ENCODE measurements at places on chromosomes 3 and 15.

DNA sequence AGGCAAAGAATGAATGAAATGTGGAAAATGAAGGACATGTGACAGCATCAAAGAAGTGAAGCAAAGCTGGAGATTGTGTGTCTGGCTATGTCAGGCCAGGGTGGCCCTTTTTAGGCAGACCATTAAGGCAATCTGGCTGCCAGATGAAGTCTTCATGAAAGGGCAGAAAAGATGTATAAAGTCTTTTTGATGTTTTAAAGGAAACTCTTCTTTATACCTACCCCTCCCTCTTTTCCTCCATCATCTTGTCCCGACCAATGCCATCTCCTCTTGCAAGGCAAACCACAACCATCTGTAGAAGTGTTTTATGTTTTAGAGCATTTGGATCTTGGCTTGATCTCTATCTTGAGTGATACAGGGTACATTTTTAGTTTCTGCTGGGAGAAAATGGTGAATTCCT is 259.2 kb downstream of the LSAMP start:
- DNase-seq: no peak

DNA sequence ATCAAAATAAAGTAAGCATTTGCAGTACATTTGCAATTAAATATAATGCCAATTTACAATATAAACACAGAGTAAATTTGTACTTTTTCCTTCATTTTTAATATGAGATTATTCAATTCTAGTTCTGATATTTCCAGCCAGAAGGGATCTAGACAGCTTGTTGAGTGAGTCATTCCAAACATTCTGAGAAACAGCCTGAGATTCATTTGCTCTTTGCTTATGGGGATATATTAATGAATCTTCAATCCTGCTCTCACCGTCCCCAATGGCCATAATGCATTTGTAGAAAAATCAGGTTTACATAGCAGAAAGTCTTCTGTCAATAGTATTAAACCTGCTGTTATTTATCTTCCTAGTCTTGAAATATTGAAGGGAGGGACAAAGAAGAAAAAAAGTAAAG is 554.2 kb downstream of the TUSC7 start:
- DNase-seq: no peak

DNA sequence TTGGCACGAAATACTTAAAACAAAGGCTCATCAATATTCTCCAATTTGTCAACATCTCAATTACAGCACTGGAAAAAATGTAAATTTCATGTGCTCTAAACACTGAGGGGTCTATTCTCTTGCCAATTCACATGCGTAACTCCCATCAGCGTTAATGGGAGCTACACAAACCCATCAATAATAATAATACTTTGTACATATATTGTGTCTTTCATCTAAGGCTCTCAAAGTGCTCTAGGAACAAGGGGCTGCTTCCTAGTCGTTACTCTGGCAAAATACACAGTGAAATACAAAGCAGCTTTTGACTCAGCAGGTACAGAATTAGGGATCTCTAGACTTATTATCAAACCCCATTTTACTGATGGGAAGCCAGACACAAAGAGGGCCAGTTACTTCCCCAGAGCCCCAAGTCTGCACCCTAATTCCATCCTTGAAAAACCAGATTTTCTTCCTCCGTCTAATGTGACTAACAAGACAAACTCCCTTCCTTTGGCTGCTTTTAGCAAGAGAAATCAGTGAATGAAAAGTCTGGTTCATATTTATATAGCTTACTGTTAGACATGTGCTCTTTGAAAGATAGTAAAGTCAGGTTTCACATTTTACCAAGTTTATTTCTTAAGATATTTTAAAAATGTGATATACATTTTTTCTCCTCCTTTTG is 20.0 kb downstream of the MEIS2 start:
- no peak for DNase-seq

DNA sequence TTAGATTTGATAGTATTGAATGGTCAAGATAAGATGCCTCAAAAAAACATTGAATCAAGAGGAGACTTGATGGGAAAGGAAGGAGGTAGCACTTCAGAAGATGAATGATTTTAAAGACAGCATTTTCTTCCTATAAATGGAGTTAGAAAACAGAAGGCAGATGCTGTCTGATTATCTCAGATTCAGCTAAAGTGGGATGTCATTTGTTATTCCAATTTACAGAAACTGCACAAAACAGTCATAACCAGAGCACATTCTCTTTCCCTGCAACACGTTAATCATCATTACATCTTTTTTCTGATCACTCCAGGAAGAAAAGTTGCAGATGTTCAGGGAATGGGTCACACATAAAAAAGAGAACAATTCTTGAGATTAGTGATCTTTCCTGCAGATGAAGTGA is 1141.8 kb downstream of the SI start:
- no peak for DNase-seq

- DNase-seq: no peak
These were observed 140.9 kb downstream of the KCNMB2 start for GRCh38 chr3:178676942-178677790.

DNA sequence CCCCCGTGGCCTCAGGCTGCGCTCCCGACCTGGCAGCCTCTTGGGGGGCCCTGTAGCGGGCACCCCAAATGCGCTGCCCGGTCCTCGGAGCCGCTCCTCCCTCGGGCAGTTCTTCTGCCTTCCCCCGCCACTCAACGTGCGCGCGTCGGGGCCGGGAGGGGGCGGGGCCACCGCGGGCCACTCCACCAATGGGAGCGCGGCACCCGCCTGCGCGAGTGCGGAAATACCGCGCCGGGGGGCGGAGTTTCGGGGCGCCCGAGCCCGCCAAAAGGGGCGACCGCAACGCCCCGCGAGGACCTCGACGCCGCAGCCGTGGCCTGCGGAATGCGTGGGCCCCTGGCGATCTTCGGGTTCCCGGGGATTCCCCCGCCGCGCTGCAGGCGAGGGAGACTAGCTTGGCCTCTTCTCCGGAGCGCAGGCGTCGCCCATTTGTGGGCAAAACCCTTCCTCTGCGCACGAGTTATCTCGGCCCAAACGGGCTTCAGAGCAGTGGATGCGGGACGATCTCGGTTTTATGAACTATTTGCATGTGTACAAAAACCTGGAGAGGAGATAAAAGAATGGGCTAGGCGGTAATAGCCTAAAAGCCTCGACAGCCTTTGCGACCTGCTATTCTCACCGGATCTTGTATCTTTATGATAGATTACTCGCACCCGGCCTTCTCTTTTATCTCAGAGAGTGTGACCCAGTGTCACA is at the start of gene TASOR:
TSS of gene TASOR (minus strand) at position 144 of the 696 bp plus-strand sequence. CDS start 259 bp downstream, outside the sequence.
- DNase-seq: peak; percentile 20

GRCh38 chr3:183497313-183497712 is 58.2 kb downstream of the KLHL6 start:
- DNase-seq: no peak

GRCh38 chr15:92121047-92121446 is 267.5 kb downstream of the SLCO3A1 start:
- no peak for DNase-seq

DNA sequence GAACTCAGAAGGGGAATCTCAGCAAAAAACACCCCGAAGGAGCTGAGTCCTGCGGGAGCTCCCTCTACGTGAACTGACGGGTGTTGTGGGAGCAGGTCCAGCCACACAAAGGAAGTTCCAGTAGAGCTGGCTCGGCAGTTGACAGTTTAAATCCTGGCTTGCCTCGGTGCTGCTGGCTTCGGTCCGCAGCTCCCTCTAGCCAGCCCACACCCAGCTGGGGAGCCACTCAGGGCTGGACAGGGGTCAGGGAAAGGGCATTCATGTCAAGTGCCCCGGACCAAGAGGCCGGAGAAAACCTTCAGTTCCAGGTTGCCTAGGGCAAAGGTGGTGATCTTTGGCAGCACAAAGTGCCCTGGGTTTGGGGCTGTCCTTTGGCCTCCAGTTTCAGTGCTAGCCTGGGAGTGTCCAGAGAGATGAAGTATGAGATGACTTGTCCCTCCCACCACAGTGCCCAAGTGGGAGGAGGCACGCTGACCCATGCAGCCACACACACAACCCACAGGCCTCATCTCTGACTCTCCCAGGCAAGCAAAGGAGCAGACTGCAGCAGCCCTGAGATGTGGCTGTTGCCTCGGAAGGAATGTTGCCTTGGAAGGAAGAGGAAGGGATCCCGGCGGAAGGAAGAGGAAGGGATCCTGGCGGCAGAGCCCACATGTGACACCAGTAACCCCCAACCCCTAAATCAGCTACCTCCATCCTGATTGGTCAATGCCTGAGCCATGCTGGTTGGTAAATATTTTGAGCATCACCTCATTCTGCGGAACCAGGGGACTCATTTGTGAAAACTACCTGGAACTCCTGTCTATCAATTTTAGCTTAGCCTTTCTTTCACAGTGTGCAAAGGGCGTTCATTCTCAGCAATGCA is 13.9 kb upstream of the ANPEP start:
- DNase-seq: no peak

GRCh38 chr15:35477312-35478262 is 68.4 kb downstream of the DPH6 start:
- no peak for DNase-seq

- DNase-seq: no peak
These were observed 68.1 kb upstream of the SCN5A start for GRCh38 chr3:38717355-38718240.

DNA sequence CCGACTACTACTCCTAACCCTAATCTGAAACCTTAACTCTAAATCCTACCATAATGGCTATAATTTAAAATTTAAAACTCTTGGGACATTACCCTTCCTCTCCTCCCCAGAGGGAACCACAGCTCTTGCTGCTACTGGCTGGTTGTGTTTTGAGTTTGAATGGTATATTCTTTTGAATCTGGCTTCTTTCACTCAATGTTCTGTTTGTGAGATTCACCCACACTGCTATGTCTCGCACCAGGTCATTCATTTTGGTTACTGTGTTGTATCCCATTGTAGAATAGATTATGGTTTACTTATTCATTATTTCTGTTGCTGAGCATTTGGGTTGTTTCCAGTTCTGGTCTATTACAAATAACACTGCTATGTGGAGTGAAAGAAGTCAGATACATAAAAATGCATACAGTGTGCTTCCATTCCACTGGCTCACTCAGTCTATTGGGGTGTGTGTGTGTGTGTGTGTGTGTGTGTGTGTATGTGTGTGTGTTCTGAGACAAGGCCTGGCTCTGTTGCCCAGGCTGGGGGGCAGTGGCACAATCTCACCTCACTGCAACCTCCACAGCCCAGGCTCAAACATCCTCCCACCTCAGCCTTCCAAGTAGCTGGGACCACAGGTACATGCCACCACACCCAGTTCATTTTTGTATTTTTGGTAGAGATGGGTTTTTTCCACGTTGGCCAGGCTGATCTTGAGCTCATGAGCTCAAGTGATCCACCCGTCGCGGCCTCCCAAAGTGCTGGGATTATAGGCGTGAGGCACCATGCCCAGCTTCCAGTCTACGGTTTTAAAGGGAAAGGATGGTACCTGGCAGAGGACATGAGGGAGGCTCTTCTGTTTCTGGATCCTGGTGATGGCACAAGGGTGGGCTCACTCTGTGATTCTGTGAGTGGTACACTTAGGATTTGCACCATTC is 19.2 kb upstream of the SYNM start:
- DNase-seq: no peak

DNA sequence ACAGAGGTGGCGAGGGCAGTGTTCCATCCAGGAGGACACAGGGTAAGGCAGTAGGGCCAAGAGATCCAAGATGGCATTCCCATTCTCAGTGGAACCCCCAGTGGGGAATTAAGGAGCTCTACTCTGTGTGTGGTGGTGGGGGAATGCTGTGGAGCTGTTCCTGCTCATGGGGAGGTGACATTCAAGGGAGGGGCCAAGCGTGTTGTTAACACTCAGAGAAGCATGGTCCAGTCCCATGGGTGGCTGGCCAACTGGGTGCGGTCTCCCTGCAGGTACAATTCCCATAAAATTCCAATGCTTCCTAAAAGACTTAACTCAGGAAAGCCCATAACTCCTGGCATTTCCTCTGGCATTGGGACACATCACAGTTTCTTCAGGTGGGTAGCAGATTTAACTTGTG is 2.3 kb downstream of the CAMP start:
- no peak for DNase-seq

GRCh38 chr3:160065282-160065681 is 76.6 kb downstream of the IL12A start:
- no peak for DNase-seq

DNA sequence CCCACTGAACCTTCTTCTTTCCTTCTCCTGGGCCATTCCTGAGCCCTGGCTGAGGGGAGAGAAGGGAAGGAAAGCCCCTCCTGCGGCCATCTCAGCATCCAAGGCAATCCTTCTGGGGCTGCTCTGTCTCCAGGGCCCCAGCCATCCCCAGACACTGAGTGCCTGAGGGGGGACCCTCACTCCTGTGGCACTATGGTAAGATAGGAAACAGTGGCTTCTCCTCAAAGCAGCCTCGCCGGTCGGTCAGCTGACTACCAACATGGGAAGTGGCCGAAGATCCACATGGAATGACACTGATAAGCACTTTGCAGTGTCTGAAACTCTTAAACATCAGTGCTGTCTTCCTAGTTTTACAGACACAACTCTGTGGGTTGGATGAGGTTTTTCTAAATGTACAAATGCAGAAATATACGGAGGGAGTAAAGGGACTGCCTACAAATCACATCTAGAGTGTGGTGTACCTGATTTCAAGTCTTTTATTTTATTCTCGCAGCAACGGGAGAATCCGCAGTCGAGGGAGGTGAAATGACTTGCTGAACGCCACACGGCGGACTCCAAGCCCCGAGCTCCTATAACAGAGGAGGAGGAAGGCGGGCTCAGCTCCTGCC is 973 bp upstream of the ITPKA start:
- DNase-seq: no peak
